ENCODE measurements at places on chromosomes 1 and 21. TPM values are rescaled to one million over a fixed set of nuclear protein-coding genes. Genes with fewer than 3 reads are reported as not detected.

DNA sequence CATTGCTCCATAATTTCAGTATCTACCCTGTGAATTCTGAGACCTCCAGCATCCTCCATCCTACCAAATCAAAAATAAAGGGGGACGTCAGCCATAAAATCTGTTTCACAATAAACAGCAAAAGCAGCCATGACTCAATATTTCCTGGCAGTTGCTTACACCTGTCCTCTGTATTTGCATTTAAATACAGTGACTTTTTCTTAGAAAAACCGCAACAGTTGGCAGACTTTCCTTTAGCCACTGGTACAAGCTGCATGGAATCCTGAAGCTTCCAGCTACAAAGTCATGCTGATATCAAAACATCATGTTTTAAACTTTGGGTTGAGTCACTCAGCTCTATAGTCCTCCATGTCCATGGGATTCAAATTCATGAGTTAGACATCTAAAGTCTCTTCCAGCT, 278.0 kb upstream of the KAZN start:
- DNase-seq = no peak

THEM5 gene
- not detected for polyA plus RNA-seq

GRCh38 chr1:55010194-55010886, 11.6 kb downstream of the BSND start:
- DNase-seq = no peak

DNA sequence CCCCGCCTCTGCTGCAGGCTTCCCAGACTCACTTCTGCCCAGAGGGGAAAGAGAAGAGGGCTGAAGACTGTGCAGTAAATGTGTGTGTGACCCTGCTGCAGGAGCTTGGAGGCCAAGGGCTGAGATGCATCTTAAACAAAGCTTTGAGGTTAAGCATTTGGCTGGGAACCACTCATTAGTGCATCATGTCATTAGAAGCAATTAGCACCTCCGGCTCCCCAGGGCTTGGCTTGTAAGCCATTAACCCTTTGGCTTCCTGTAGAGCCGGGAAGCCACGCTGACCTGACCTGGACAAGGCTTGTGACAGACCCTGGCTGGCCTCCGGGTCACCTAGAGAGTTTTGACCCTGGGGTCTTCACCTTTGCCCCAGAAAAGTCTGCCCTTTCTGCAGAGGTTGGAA, 77.0 kb downstream of the CSMD2 start:
- no peak for DNase-seq

ASH1L gene
- 15.3 TPM for polyA plus RNA-seq

SGIP1 gene
- polyA plus RNA-seq = 10.7 TPM

SEMA4A gene
- polyA plus RNA-seq = 6.6 TPM
